ENCODE measurements at places on chromosomes 11 and 22.

GRCh38 chr11:15651816-15652215 lies 537.1 kb downstream of the INSC start:
- DNase-seq: no peak

DNA sequence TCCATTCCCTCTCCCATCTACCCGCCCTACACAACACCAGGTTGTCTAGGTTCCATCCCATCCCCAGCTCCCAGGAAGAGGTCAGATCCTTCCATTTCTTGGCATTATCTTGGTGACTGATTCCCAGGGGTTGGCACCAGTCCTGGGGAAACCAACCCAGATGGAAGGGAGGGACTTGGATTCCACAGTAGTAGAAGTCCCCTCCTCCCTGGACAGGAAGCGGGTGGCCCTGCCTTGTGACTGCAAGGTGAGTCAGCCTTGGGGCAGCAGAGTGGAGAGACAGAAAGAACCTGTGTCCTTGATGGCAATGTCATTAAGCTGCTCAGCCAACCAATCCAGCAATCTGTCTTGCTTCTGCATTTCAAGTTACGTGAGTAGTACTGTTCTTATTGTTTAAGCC lies 26.5 kb downstream of the SYT13 start:
- no peak for DNase-seq

- DNase-seq: no peak
Observed at GRCh38 chr22:39343259-39344045, 6.3 kb upstream of the SYNGR1 start.

GRCh38 chr22:43789452-43789851 lies 22.7 kb downstream of the EFCAB6 start:
- no peak for DNase-seq

DNA sequence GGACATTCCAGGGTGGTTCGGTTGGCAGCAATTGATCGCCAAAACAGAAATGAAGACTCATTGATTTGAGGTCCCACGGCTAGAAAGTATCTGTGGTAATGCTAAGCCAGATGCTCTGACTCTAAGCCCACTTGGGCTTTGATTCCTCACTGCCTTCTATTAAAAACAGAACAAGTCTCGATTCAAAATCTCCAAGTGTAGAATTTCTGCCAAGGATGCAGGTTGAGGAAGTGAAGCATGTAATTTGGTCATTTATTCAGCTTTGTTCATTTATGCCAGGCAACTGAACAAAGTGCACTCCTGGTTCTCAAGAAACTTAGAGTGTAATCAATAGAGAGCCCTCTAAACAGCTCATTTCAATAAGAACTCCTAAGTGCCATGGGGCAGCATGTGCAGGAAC lies 2.3 kb upstream of the CEP295 start:
- DNase-seq: no peak

DNA sequence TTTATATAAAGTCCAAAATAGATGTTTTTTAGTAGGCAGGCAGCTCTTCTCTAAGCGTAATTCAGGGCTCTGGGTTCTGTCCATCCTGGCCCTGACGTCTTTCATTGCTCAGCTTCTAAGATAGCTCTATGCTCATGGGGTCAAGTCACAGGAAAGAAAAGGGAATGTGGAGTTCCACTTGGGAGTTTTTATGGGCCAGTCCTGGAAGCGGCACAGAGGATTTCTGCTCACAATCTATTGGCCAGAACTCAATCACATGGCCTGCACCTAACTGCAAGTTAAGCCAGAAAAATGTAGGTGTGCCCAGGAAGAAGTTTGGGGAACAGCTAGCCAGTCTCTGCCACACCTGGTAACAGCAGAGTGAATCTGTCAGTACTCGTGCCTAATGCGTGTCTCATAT lies 7.4 kb upstream of the ZBTB16 start:
- no peak for DNase-seq

DNA sequence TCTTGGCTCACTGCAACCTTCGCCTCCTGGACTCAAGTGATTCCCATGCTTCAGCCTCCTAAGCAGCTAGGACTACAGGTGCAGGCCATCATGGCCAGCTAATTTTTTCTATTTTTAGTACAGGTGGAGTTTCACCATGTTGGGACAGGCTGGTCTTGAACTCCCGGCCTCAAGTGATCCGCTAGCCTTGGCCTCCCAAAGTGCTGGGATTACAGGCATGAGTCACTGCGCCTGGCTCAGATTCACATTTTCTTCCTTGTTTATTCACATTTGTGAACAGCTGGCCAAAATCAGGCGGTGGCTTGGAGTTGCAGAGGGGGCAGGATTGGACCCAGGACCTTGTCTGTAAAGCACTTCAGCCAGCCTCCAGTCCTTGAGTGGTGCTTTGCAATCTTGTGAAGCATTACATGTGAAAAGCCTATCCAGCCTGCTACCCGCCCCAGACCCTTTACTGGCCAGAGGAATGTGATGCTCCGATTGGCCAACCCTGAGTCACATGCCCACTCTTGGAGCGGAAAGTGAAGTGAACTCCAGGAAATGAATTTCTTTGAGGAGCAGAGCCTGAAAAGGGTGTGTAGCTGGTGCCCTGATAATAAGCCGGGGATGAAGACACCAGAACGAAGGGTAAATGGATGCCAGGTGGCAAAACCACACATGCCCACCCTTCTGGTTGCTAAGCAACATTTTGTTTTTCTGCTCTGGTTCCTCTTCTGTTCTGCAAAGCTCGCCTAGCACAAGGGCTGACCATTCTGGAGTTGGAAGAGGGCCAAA lies 62.6 kb upstream of the PTPRJ start:
- no peak for DNase-seq

DNA sequence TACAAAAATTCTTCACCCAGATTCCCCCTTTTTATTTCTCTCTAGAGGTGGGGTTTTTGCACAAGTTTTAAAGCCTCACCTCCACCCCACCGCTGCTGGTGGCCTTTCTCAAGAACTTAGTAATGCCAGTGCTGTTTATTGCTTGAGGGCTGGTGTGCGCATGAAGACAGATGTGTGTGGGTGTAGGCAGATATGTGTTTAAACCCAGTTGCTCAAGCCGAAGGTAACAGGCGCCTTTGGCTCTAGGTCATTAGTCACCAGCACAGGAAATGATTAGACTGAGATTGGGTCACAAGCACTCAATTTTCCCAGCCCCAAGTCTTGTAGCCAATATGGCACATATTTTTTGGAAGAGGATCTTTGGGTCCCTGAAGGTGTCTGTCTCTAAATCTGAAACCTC lies 2.7 kb upstream of the CLMP start:
- DNase-seq: no peak

DNA sequence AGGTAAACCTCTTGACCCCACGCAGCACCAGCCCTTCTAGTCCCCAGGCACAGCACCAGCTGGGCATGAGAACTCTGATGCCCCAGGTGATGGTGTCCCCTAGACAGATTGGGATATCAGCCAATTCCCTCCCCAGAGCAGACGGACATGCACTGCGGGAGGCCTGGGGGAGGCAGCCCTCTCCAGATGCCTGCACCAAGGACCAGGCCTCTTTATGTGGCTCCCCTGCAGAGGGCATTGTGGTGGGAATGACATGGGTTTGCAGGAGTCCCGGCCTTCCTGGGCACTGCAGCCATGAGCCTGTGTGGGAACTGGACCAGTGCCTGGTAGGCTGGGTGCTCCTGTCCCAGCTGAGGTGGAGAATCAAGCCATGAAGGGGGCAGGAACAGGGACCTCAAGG lies 25.9 kb downstream of the PPM1F start:
- DNase-seq: no peak

- no peak for DNase-seq
Observed at GRCh38 chr11:3808861-3809623, 682 bp downstream of the PGAP2 start.

DNA sequence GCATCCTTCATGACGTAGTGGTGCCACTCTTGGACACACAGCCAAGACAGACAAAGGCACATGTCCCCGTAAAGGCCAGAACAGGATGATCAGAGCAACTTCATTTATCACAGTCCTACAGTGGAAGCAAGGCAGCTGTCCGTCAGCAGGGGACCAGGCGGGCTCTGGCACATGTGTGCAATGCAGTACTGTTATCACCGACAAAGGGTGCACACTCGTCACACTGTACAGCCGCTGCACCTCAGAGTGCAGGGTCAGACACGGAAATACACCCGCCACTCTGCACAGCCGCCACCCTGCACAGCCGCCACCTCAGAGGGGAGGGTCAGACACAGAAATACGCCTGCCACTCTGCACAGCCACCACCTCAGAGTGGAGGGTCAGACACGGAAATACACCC lies 13.4 kb upstream of the IL17REL start:
- no peak for DNase-seq

DNA sequence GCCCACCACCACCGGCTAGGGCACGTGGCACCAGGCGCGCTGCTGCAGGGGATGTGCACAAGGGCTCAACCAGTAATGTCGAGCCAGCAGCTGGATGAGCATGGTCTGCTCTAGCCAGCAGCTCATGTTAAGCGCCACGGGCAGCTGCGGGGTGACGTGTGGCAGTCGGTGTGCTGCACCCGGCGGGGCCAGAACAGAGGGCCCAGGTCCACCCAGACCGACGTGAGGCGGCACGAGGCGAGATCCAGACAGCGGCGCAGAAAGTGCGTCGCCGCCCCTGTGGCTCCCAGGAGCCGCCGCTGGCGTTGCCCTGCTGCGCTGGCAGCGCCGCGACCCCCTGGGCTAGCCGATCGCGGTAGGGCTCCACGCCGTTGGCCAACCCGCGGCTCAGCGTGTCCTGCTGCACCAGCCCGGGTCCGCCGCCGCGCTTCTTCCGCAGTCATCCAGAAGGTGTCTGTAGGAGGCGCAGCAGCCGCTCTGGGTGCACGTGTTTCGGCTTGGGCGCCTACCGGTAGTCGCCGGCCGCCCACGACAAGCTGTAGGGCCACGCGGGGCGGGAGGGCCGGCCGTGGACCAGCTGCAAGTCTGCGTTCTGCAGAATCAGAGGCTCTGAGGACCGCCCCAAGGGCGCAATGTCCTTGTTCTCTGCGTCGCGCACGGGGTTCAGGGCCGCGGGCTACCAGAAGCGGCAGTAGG lies 4.6 kb upstream of the GALR3 start:
- peak; percentile 26 for DNase-seq

DNA sequence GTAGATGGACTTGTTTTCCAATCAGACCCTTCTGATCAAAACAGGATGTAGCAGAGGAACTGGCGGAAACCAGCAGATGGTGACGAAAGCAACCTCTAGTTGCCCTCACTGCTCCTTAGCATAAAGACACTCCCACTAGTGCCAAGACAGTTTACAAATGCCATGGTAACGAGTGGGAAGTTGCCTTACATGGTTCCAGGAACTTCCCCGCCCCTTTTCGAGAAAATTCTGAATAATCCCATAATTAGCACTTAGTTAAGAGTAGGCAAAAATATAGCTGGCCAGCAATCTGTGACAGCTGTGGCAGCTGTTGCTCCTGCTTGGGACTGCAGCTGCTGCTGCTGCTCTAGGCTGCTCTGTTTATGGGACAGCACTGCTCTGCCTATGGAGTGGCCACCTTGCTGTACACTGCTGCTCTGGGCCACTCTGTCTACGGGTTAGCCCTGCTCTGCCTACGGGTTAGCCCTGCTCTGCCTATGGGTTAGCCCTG lies 33.4 kb upstream of the SORL1 start:
- no peak for DNase-seq

DNA sequence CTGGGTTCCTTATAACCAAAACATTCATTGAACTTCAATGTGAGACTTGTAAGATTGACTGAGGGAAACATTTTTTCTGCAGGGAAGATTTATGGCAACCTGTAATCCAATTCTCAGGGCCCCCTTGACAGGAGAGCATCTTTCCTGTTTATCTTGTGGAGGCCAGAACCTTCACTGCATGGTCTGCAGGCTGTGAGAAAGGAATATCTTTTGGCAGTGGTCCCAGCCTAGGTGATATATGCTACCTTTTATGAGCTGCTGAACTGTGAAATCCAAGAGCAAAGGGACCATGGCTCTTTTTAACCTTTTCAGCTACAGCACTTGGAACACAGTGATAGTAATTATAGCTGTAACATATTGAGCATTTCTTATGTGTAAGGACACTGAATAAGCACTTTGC lies 590.2 kb upstream of the B3GAT1 start:
- no peak for DNase-seq

DNA sequence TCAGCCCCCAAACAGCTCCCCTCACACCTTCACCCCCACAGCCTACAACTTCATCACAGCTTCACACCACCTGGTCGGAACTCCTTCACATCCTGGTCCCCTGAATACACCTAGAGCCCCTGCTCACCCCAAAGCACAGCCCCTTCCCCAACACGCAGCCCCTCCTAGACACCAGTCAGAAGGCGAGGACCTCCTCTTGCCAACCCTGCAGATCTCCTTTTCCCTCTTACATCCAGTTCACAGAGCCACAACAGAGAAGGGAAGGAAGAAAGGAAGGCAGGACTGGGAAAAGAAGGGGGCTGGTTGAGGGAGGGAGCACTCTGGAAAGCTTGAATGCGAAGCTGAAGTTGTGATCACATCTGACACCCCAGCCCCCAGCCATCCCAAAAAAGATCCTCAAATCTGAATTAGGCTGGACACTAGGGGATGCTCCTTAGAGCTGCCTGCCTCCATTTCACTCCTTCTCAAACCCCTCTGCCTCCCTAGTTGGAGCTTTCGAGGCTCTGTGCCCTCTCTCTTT lies 629 bp downstream of the CCKBR start:
- DNase-seq: no peak

- no peak for DNase-seq
Observed at GRCh38 chr11:29027436-29027835, 919.2 kb downstream of the METTL15 start.
